ENCODE measurements at places on chromosomes 3 and 15.

DNA sequence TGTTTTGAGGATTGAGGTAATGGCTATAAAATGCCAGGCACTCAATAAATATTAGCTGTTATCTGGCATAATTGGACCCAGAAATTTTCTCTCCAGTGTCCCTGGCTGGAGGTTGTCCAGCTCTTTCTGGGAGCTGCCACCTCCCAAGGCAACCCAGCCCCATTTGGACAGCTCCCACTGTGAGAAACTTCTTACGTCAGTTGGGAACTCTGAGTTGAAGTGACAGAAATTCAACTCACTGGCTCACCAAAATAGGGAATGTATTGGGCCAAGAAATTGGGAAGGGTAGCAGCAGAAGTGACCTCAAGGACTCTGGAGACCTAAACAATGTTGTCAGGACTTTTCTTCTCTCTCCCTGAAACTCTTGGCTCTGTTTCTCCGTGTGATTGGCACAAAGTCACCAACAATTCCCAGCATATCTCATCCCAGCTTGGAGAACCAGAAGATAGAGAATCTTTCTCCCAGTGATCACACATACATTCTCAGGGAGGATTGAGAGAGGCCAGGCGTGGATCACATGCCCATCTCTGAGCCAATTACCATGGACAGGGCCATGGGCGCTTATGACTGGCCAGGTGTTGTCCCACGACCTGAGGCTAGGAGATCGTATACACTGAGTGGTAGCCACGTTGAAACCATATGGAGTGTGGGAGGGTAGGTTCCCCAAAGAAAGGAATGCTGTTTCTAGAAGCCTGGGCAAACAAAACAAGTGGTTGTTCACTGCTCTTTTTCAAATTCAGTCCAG is 22.5 kb upstream of the HCN4 start:
- no peak for DNase-seq

DNA sequence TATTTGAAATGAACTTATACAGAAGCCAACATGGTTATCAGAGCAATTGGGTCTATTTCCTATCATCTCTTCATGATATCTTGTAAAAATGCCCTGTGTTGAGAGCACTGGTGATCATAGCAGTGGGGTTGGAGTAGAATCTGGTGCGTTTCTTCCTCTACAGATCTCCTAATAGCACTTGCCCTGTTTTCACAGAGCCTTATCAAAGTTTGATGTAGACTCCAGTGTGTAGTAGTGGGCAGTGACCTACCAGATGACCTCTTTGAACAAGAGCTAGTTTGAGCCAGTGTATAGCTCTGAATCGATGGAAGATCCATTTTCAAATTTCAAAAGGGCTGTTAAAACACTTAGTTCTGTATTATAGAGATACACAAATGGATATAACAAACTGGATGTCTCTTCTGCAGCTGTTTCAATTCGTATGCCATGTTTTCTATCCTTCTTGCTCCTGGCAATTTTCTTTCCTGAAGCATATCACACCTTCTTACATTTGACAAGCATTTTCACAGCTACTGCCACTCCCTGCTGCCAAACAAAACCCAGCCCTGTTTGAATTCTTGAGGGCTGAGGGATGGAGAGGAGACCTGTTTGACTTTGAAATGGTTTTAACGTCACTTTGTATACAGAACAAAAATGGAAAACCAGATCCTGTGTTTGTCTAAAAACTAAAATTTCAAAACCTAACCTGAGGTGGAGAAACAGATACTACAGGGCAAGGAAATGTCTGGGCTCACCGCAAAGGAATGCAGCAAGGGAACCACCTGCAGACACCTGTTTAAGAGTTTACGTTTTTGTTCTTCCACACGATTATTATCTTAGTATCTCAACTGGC is 354.5 kb upstream of the TPRG1 start:
- no peak for DNase-seq

DNA sequence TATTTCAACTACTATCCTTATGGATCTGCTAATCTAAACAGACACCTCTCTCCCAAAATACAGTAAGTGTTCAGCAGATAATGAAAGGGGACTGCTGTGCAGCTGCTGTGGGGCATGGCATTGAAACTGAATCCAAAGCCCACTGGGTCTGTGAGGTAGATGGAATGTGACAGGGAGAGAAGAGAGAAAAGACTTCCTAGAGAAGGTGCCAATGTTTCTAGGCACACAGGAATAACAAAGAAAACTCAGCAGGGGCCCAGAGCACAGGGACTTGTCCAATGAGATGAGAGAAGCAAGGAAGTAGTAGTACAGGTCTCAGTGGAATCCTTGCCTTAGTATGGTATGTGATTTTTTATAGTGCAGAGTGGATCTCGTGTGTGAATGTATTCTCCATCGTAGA is 457.8 kb downstream of the IL5RA start:
- DNase-seq, result no peak

DNA sequence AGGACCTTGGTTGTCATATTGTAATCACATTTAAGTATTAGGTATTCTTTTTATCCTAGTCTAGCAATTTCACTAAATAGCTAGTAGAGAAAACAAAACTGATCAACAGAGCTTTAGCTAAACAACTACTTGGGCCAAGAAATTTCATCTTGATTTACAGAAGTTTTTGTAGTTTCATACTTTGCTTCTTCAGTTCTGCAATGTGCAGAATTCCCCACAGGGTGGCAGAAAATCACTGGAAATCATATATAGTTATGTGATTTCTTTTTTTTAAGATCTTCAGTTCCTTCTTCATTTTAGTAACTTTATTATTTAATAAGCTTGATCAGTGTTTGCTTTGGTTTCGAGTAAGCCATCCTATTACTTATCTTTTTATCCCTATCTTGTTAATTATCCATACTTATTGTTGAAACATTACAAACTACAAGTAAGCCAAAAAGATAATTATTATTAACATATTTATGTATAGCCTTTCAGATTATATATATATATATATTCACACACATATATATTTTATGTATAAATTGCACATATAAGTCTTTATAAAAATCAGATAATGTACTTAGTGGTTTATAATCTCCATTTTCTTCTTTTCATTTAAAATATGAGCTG is 2.2 kb upstream of the BNIP2 start:
- DNase-seq, result peak; percentile 84

Measured in inflammatory macrophage (primary cell).